ENCODE measurements at places on chromosomes 16 and 17.

DNA sequence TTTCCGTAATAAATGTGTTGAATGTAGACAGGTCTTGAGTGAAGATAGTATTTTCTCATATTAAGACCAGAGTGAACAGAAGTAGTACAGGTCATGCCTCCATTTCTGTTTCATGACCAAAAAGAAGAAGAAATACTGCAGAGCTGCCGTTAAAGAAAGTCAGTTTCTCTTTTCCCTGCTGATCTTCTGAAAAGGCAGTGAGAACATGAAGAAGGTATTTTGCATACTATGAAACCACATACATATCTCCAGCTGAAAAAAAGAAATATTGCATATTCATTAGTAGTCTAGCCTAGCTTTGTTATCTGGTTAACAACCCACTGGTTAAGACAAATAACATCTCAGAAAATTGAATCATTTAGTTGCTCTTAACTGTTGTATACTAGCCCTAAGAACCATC lies 138.4 kb downstream of the PHKB start:
- DNase-seq = no peak

- DNase-seq = no peak
Observed at GRCh38 chr16:66618588-66619375, 14.3 kb downstream of the CMTM3 start.

DNA sequence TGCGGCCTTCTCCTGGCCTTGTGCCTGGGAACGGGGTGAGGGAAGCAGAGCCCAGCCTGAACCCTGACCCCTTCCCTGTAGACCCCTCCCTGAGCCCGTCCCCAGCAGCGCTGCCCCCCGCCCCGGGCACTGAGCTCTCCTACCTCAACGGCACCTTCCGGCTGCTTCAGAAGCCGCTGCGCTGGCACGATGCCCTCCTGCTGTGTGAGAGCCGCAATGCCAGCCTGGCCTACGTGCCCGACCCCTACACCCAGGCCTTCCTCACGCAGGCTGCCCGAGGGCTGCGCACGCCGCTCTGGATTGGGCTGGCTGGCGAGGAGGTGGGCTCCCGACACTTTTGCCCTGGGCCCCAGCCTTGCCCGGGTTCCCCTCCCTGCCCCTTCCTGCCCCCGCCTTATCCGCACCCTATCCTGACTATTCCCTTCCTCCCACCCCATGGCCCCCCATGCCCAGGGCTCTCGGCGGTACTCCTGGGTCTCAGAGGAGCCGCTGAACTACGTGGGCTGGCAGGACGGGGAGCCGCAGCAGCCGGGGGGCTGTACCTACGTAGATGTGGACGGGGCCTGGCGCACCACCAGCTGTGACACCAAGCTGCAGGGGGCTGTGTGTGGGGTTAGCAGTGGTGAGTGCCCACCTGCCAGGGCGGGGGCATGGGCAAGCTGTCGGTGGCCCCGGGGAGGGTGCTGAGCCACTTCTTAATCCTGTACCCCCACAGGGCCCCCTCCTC lies 62.1 kb downstream of the MRC2 start:
- no peak for DNase-seq

DNA sequence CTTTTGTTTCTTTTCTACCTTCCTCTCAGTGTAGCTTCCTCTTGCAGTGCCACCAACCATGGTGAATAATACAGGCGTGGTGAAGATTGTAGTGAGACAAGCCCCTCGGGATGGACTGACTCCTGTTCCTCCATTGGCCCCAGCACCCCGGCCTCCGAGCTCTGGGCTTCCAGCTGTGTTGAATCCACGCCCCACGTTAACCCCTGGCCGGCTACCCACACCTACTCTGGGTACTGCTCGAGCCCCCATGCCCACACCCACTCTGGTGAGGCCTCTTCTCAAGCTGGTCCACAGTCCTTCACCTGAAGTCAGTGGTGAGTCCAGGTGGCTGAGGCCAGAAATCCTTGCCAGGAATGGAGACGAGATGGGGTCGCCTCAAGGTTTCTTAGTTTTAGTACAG lies 23.9 kb downstream of the SRCAP start:
- DNase-seq = no peak

- no peak for DNase-seq
Observed at GRCh38 chr17:79415909-79416308, 194.9 kb downstream of the RBFOX3 start.

- DNase-seq = no peak
Observed at GRCh38 chr16:31243734-31244670, 15.8 kb upstream of the ITGAM start.

DNA sequence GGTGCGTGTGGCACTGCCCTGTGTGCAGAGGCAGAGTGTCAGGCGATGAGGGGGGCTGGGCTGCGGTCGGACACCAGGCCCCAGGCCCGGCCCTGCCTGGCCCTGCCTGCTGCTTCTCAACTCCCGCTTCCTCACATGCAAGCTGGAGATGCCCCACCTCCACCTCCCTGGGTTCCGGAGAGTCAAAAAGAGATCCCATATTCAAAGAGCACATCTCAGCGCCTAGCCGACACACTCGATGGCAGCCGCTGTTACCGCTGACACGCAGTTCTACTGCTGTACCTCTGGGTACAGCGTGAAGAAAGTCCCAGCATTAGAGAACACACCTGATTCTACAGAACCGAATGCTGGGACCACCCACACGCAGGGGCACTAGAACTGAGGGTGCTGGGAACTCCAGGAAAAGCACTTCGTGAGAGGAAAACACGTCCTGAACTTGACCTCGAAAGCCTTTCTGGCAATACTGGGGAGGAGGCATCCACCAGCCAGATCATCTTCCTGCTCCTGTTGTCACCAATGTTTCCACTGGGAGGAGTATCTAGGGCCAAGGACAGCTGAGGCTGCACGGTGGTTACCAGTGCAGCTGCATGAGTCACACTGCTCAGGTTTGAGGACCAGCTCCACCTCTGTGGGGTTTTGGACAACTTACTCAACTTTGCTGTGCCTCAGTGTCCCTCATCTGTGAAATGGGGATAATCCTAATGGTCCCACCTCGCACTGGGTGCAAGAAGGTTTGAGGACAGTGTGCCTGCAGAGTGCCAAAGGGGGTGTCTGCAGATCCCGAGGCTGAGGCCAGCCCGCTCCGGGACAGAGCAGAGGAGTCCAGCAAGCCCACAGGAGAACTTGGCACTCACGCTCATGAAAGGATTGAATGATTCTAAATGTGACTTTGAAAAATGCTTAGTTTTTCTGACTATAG lies 100.4 kb upstream of the DNAH17 start:
- DNase-seq = no peak

GRCh38 chr16:87845213-87845612 lies 24.1 kb downstream of the SLC7A5 start:
- DNase-seq = no peak

DNA sequence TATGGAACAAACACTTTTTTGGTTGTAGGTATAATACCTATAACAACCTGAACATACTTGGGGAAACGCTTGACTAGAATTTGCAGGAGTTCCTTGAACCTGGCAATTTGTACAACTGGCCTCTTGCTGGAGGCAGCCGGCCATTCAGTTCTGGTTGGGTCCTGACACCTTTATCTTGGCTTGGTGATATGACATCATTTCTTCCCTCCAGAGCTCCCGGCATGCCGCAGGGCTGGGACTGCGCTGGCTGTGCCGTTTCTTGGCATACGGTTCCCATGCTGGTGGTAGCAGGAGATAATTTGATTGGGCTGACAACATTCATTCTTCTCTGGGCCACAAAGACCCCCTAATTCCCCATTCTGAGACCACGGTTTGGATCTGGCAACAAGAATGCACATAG lies 87.5 kb downstream of the ASIC2 start:
- no peak for DNase-seq

- no peak for DNase-seq
Observed at GRCh38 chr17:67500261-67500660, 123.2 kb downstream of the PITPNC1 start.

GRCh38 chr17:15364615-15365014 lies 23.2 kb upstream of the TEKT3 start:
- no peak for DNase-seq

DNA sequence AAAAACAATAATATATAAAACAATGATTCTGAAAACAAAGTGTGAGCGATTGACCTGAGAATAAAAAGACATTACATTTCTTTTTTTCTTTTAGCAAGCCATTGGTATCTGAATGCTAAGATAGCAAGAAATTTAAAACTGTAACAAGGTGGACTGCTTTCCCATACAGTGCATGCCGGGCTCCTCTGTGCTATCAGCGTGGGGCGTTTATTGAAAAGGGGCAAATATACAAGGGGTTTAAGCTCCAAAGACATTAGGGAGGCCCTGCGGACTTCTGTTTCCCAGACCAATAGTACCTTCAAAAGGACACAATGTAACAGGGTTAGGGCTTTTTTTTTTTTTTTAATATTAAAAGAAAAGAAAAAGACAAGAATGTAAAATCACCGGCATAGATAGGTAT lies 261.3 kb downstream of the ZFHX3 start:
- DNase-seq = no peak

DNA sequence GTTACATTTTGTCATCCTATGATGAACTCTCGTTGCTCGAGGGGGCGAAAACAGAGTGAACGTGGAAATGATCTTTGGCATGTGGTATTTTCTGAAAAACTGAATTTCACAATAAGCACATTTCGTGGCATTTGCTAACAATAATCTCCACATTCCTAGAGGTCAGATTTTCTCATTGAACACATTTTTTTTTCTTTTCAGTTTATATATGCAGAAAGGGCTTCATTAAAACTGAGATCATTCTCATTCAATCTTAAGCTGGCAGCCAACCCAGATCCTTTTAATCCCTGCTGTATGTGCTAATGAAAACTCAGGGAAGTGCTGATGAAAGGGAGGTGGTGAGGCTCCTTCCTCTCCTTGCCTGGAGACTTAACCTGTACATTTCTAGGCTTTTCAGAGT lies 52.6 kb downstream of the PRKCA start:
- no peak for DNase-seq

Data from stimulated activated CD8-positive, alpha-beta memory T cell treated with anti-CD3 and anti-CD28 coated beads, Interleukin-4, amount 100 ng/mL, for 4 hours (primary cell).